Pulmonary artery endothelial cell (primary cell): ENCODE measurements at places on chromosomes 3 and 15. TPM values are rescaled to one million over a fixed set of nuclear protein-coding genes. Genes with fewer than 3 reads are reported as not detected.

Gene VEPH1
- total RNA-seq, result 261 and 264 TPM in 2 replicates

Gene GREM1
- total RNA-seq, result 0.07 TPM in 1 of 2 replicates, not detected in the other

Gene DPPA2
- not detected in 2 replicates for total RNA-seq

Gene RASGRF1
- total RNA-seq, result not detected in 2 replicates

Gene DAZL
- not detected in 2 replicates for total RNA-seq

Gene FBXW12
- 0.13 TPM in 1 of 2 replicates, not detected in the other for total RNA-seq

Gene DPPA4
- not detected in 2 replicates for total RNA-seq
